ENCODE measurements at places on chromosomes 2 and 18.

DNA sequence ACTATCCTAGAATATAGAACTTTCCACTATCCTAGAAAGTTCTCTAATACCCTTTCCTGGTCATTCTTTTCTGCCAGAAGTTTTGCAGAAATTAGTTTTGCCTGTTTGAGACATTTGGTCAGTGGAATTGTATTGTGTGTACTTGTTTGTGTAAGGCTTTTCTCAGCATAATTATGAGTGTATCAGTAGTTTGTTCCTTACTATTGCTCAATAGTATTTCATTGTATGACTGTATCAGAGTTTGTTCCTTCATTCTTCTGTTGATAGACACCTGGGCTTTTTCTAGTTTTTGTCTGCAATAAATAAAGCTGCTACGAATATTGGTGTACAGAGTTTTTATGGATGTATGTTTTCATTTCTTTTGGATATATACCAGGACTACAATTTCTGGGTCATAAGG is 27.2 kb downstream of the CCDC138 start:
- DNase-seq, result no peak

DNA sequence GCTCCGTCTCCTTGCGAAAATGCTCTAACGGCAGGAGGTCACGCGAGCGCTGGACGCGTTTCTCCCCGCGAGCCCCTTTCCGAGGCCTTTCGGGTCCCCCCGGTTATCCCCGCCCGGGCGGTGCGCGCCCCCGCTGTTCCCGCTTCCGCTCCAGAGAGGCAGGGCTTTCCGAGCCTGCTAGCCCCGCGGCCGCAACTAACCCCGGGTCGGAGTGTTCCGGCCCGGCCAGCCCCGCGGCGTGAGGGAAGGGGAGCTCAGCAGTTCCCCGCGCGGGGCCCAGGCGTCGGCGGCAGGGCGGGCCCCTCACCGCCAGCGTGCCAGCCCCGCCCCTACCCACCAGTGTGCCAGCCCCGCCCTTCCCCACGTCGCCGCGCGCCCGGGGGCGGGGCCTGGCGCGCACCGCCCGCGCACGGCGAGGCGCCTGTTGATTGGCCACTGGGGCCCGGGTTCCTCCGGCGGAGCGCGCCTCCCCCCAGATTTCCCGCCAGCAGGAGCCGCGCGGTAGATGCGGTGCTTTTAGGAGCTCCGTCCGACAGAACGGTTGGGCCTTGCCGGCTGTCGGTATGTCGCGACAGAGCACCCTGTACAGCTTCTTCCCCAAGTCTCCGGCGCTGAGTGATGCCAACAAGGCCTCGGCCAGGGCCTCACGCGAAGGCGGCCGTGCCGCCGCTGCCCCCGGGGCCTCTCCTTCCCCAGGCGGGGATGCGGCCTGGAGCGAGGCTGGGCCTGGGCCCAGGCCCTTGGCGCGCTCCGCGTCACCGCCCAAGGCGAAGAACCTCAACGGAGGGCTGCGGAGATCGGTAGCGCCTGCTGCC is at the start of gene MSH6:
Gene MSH6, plus strand, starts transcription at position 475 of the 815 bp plus-strand sequence. Its CDS starts 89 bp downstream, at position 564.
- peak; percentile 72 for DNase-seq

GRCh38 chr2:29786361-29786760 is 135.0 kb downstream of the ALK start:
- no peak for DNase-seq

DNA sequence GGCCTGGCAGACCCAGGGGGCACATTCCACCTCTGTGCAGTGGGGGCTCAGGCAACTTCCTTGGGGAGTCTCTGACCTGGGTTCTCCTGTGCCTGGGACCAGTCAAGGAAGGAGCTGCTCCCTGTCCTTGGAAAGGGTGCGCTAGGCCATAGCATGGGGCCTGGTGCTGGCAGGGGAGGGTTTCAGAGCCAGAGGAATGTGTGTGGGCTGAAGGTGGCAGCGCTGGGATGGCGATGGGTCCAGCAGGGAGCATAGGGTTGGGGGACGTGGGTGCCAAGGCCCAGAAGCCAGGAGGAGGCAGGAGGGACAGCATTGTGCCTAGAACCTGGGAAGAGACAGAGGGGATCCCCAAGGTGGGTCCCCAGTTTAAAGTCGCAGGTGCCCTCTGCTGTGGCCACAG is 66.3 kb upstream of the TUBA3E start:
- no peak for DNase-seq

- no peak for DNase-seq
Measured at GRCh38 chr2:205555566-205556230, 126.6 kb upstream of the NRP2 start.

DNA sequence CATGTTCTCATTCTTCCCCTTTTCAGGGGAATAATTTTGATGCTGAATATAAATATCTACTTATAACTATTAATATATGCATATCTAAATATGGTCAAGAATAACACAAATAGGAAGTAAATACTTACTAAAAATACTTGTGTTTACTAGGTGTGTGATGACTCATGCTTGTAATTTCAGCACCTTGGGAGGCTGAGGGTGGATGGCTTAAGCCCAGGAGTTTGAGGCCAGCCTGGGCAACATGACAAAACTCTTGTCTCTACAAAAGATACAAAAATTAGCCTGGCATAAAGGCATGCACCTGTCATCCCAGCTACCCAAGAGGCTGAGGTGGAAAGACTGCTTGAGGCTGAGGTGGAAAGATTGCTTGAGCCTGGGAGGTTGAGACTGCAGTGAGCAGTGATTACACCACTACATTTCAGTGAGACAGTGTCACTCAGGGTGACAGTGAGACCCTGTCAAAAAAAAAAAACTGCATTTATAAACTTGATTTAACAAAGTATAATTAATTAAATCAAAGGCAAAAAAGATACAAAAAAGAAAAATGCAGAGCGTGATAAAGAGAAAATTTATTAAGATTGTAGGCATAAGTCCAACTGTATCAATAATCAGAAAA is 703.1 kb upstream of the VRK2 start:
- no peak for DNase-seq

GRCh38 chr2:28621172-28622100 is 125.6 kb downstream of the PLB1 start:
- DNase-seq, result peak; percentile 29

DNA sequence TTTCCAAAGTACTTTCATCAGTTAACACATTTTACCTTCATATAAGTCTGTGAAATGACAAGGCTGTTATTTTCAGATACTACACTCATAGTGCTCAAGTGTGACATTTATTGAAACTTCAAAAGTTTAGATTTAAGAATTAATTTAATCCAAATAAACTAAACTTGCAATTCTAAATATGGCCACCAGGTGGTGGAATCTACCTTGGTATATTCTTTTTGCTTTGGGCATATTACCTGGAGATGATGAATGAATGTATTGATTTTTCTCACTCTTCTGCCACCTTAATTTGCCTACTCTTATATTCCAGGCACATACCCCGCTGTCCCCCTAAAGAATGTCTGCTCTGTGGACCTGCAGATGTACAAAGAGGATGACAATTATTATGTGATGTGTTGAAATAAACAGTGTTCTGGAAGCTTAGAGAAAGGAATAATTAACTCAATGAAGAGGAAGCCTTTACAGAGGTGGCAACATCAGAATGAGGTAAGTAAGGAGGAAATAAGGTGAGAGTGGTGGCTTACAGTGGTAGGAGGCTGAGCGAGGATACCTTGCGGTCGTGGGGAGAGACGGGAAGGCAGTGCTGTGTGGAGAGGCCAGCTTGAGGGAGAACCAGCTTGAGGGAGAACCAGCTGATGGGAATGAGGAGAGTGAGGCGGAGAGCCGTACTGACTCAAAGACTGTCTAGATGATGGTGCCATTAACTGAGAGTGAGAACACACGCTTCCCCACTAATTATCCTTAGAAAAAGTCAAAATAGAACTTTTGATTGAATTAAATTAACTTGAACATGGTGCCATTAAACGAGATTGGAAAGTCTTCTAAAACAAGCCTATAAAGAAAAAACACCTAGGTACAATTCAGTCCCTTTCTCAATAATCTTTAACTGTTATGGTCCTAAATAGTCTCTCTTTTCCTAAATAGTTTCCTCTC is 179.5 kb downstream of the CELF4 start:
- DNase-seq, result no peak

DNA sequence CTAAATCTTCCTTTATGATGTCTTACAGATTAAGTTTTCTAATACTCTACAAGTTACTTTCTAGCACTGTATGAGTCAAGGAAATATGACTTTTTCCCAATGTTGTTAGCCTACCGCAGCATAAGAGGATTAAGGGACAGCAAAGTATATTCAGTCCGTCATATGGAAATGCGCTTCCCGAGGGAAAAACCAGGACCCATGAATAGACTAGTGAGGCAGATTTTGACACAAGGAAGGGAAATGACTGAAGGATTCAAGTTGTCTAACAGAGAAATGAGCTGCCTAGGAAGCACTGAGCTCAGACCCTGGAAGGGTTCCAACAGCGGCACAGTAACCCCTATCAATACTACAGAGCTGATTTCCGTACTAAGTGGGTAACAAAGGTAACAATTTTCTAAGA is 12.0 kb downstream of the SEPTIN10 start:
- no peak for DNase-seq

- DNase-seq, result no peak
Measured at GRCh38 chr2:46704593-46704992, 211.0 kb downstream of the MCFD2 start.

DNA sequence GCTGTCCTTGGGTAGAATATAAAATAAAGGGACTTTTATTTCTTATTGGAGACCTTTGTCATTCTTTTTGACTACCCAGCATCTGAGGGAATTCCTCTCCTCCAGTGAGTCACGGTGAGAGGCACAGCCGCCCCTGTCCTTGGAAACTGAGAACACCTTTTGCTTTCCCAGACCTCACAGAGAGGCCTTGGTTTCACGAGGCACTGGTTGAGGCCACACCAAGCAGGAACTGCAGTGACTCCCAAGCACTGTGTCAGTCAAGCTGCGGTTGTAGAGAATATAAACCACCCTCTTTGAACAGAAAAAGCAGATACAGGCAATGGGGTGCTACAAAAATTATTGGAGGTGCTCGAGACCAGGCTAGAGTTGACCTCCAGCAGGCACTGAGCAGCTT is 16.4 kb downstream of the PRKAG3 start:
- no peak for DNase-seq

GRCh38 chr2:890791-891190 is 59.9 kb upstream of the SNTG2 start:
- DNase-seq, result no peak

DNA sequence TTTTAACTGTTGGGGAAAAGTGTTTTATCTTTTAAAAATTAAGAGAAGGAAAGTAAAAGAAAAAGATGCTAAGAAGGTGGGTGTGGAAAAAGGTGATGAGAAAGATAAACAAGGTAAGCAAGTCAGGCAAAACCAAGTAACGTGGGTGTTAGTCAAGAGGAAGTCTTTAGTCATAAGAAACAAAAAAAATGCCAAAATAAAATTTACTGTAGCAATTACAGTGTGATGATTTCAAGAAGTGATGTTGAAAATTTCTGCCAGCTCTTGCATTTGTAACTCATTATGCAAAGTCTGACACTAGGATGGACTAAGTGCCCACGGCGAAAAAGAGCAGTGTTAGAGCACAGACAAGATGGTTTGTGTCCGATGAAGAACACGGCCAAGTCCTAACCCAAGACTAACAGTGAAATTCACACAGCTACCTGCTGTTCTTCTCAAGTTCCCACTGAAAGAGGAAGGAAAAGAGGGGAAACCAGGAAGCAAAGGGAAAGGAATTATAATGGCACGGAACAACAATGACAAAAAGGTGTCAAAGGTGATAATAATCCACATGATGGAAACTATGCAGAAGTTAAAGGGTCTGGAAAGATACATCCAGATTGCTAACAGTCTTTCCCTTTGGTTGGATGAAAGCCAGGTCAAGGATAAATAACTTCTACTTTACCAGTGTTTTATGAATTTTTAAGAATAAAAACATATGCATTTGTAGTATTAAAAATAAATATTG is 34.1 kb downstream of the NOL10 start:
- no peak for DNase-seq

- no peak for DNase-seq
Measured at GRCh38 chr2:8957628-8958027, 45.9 kb downstream of the MBOAT2 start.

DNA sequence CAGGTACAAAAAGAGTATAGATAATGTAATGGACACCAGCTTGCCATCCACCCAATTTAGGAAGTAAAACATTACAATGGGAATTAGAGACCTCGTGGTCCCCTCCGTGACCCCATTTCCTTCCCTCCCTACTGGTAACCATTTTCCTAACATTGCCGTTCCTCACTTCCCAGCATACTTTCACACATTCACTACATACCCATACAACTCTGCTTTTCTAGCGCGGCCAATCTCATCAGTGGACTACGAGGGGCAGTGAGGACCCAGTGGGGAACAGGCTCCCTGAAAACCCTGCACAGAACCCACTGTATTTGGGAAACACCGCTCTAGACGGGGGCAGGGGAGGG is 1.1 kb downstream of the ENOSF1 start:
- no peak for DNase-seq

DNA sequence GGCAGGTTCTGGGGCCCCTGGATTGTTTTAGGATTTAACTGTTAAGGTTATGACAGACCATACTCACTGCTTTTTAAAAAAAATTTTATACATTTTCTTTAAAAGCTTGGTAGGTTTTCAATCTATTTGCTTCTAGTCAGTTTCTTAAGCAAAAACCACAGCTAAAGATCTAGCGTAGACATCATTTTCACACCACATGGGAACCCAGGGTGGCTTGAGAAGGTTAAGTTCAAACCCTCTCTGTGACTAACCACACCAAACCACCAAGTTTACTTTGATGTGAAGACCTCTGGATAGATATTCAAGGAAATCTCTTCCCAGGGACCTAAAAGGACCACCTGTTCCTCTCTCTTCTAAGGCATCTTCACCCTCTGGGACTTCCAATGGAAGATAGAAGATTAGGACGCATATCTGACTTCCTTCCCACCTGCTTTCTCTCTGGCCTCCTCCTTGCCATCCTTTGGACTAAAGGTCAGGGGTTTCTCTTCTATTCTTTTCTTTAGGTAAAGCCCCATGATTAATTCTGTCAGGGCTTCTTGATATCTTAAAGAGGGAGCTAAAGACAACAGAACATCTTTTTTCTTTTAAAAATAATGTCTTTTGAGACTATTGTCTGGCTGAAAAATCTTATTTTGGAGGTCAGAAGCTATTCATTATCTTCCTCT is 32.3 kb downstream of the FOSL2 start:
- DNase-seq, result no peak

DNA sequence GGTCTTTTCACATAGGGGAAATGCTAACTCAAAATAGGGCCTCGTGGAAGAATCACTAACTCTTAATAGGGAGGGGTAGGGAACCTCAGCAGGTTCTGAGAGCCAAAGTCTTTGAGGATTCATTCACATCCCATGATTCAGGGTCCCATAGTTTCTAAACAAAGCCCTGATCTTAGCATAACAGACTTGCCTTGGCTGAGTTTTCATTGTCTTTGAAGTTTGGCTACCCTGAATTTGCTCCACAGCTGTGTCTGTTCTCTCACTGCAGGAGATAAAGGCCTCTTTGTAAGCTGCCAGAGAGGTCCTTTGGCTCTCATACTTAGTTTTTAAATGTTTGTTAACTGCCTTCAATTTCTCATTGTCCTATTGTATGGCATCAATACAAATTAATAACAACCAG is 54.5 kb downstream of the ZDBF2 start:
- DNase-seq, result no peak

DNA sequence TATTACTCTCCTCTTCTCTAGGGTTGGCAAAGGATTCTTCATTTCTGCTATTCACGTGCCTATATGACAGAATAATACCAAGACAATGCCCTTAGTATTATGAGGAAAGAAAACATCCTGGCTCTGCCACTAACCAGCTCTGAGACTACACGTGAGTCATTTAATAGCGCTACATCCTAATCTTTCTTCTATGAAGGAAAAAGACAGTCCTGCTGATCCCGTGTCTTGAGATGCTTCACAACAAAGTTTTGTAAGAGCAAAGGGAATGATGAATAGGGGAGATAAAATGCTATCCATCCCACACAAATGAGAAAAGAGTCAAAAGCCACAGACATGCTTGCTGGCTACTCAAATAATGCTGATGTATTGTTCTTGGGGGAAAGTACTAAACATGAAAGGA is 152.8 kb downstream of the PID1 start:
- no peak for DNase-seq
